Caco-2 (cell line): ENCODE measurements at places on chromosomes 4 and X.

GRCh38 chrX:30150196-30150895 lies 65.0 kb upstream of the MAGEB2 start:
- no peaks in the 10 kb centered on the region for H3K27me3 ChIP-seq
- H3K27ac ChIP-seq = no peak overlapping the region
- no peak overlapping the region for H3K4me3 ChIP-seq
- DNase-seq = no peak

DNA sequence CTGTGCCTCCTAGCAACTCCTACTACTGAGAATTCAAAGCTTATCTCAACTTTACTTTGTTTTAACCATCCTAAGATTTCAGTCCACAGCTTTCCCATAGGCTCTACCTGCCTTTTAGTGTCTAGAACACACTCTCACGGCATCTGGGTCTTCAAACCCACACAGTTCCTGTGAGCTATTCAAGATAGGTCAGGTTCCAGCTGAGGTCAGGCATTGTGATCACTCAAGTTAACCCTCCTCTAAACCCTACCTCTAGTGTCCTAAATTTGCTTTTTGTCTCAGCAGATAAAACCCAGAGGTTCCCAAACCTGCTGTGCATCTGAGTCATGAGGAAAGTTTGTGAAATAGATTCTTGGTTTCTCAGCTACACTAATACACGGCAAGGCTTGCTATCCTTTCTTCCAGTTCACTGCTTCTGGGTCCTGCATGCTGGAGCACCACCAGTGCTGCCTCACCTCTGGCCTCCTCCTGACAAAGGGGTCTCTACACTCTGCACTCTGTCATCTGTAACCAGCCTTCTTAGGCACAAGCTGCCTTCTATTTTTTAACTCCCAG lies 324.6 kb upstream of the MAGEB2 start:
- H3K4me1 ChIP-seq = no peaks in the 10 kb centered on the region
- no peaks in the 10 kb centered on the region for H3K36me3 ChIP-seq
- no peak for DNase-seq
- H3K27ac ChIP-seq = no peak overlapping the region
- no peaks in the 10 kb centered on the region for H3K27me3 ChIP-seq

GRCh38 chrX:68652326-68653170 lies 5.1 kb downstream of the STARD8 start:
- H3K27me3 ChIP-seq = no peaks in the 10 kb centered on the region
- no peak overlapping the region for H3K27ac ChIP-seq
- no peak overlapping the region for H3K4me3 ChIP-seq
- DNase-seq = no peak
- no peaks in the 10 kb centered on the region for H3K36me3 ChIP-seq

DNA sequence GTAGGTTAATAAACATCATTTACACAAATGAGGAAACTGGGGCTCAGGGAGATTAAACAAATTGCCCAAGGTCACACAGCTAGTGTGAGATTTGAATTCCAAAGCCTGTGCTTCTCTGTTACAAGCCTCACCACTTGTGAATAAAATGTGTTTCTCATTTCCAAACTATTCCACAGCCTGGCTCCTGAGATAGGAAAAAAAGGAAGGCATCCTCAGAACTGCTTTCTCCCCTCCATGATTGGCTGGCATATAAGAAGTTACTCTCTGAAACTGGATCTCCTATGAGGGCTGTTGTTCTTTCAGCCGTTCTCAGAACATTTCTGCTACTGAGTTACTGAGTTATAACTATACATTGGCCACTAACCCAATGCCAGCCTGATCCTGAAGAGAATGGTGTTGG lies 237.9 kb downstream of the MAML3 start:
- peaks cover 15% of the 10 kb centered on the region for H3K4me1 ChIP-seq
- no peaks in the 10 kb centered on the region for H3K27me3 ChIP-seq
- H3K27ac ChIP-seq = no peak overlapping the region
- no peak for DNase-seq
- H3K4me3 ChIP-seq = no peak overlapping the region
- H3K36me3 ChIP-seq = no peaks in the 10 kb centered on the region
